ENCODE measurements at places on chromosomes 5 and 9.

DNA sequence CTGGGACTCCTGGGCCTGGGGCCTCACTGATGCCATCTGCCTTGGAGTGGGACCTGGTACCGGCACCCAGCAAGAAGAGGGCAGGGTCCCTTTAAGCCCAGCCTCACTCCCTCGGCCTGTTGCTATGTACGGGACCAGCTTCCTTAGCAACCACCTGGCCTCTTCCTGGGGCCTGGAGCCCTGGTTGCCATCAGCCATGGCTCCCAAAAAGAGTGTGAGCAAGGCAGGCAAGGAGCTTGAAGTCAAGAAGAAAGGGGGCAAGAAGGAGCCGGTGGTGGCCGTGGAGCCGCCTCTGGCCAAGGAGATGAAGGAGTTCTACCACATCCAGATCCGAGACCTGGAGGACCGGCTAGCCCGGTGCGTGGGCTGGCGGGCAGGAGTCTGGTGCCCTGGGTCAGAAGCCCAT lies at the start of gene CFAP157:
Gene CFAP157 (plus strand): TSS at position 153 of the 406 bp plus-strand sequence. CDS start 44 bp downstream, at position 197.
- no peak for DNase-seq

DNA sequence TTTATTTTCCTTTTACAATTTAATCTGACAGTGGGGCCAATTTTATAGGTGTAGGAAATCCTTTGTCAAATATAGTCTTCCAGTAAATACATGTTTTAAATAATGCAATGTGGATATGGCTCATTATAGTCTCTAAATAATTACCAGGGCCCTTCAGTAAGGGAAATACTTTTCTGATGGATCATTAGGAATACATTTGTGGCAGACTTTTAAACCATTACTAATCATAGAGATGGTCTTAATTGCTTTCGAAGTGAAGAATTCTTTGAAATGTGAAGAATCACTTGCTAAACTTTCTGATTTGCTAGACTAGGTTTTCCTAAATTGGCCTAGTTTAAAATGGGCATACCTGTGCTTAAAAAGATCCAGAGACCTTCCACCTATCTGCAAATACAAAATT lies 105.6 kb upstream of the ELL2 start:
- peak; percentile 53 for DNase-seq

- peak; percentile 17 for DNase-seq
Observed at GRCh38 chr5:20832204-20833080, 844.4 kb upstream of the CDH18 start.

GRCh38 chr9:121732886-121733285 lies 81.5 kb downstream of the DAB2IP start:
- no peak for DNase-seq

DNA sequence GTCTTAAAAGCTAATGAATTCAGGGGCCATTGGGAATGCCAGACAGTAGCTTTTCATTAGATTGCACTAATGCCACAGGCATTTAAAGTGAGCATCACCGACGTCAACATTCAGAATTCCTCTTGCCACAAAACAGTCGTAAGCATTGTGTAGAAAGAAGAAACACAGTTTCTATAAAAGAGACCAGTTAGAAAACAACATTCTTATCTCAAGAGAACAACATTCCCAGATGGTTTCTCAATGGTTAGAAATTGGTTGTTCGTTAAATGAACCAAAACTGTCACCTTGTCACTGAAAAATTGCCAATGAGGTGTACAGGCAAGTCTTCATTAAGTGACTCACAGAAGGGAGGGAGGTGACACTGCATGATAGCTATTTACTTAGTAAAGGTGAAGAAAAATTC lies 401.6 kb upstream of the PRR16 start:
- peak; percentile 51 for DNase-seq

- DNase-seq = peak; percentile 83
Observed at GRCh38 chr5:95631991-95632675, 12.2 kb downstream of the GPR150 start.

All from fibroblast of skin of back (primary cell).